ENCODE measurements at places on chromosomes 1 and 21. TPM values are rescaled to one million over a fixed set of nuclear protein-coding genes. Genes with fewer than 3 reads are reported as not detected.

ITGB2 gene
- total RNA-seq, result not detected

- DNase-seq, result no peak
Measured at GRCh38 chr21:32802954-32803353, 31.4 kb upstream of the PAXBP1 start.

GRCh38 chr1:211833174-211833820 lies 2.7 kb upstream of the LPGAT1 start:
- DNase-seq, result no peak

- no peak for DNase-seq
Measured at GRCh38 chr21:28936721-28937120, 56.0 kb downstream of the LTN1 start.

DNA sequence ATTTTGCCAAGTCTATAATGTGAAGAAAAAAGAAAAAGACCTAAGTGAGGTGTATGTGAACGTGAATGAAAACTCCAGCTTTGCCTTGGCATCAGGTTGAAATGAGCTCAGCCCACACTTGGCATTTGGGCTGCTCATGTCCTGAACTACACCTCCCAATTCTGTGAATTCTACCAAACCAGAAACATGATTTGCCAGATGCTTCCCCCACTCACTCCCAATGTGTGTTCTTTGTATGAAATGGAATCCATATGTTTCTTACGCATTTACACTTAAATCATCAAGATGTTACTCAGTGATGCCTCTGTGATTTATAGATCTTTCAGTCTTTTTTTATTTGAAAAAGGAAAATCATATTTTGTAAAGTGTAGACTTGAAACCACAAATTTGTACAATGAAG lies 32.8 kb upstream of the RUNX1 start:
- no peak for DNase-seq

PLA2G2D gene
- not detected for total RNA-seq

- DNase-seq, result no peak
Measured at GRCh38 chr1:169175461-169175860, 69.0 kb downstream of the ATP1B1 start.

- no peak for DNase-seq
Measured at GRCh38 chr1:170192546-170192945, 46.8 kb downstream of the NTMT2 start.

HTR6 gene
- not detected for total RNA-seq

DNA sequence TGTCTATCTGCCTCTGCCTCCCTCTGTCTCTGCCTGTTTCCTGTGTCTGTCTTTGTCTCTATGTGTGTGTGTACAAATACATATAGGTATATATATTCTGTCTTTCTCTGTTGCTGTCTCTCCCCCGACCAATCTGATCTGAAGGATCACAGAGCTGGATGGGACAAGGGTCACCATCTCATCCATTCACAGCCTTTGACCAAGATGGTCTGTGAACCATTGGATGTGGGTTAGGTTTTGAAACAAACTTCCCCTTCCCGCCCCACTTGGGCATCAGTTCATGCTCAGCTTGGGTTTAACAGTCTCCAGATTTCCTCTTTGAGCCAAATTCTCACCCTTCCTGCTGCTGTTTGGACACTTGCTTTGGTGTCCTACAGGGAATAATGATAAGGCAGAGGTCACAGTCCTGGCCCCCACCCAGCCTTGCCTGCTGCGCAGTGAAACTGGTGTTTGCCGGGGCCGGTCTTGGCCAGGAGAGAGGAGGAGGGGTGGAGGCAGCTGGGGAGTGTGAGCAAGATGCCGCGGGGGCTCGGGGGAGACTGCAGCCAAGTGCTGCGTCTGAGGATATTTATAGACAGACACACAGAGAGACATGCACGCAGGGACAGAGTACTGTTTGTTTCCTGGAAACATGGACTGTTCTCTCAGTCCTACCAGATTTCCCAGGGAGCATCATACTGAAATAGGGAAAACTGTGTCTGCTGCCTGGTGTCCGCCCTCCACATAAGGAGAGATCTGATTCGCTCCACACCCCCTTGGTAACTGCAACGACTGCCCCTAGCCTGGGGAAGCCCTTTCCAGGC lies 27.0 kb upstream of the BTG2 start:
- peak; percentile 81 for DNase-seq

DNA sequence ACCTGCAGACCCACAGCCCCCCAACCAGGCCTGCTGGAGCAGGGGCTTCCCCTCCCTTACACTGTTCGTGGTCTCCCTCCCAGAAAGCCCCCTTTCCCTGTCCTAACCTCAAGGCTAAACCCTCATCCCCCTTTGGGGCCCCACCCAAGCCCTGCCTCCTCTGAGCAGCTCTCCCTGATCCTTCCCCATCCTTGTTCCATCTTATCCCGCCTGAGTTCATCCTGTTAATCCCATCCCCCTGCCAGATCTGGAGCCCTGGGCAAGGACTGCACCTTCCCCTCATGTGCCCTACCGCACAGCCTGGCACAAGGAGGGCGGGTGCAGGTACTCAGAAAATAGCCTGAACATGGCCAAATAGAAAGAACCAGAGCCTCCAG lies 6.9 kb upstream of the TNNT2 start:
- DNase-seq, result no peak

FCGR3B gene
- not detected for total RNA-seq

COL8A2 gene
- 0.54 TPM for total RNA-seq

DNA sequence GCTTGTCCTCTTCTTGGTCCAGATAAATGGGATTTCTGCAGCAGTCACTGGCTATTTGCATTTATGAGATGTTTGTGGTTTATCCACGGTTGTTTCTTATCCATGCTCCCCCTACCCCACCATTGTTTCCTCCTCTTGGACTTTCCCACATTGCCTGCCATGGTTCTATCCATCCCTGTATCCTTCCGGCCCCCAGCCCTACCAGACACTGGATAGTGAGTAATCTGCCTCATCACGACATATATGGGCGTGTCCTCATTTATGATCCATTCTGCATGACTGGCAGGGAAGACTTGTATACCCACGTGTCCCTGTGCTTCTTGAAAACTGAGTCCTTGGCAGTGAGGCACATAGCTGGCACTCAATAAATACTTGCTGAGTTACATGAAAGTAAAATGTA lies 40.1 kb downstream of the CACNA1S start:
- DNase-seq, result no peak

RHD gene
- total RNA-seq, result 0.28 TPM

GRCh38 chr1:54528613-54529012 lies 19.4 kb upstream of the ACOT11 start:
- no peak for DNase-seq

- DNase-seq, result no peak
Measured at GRCh38 chr1:84930329-84930728, 37.3 kb upstream of the LPAR3 start.
